ENCODE measurements at places on chromosomes 4 and X.

DNA sequence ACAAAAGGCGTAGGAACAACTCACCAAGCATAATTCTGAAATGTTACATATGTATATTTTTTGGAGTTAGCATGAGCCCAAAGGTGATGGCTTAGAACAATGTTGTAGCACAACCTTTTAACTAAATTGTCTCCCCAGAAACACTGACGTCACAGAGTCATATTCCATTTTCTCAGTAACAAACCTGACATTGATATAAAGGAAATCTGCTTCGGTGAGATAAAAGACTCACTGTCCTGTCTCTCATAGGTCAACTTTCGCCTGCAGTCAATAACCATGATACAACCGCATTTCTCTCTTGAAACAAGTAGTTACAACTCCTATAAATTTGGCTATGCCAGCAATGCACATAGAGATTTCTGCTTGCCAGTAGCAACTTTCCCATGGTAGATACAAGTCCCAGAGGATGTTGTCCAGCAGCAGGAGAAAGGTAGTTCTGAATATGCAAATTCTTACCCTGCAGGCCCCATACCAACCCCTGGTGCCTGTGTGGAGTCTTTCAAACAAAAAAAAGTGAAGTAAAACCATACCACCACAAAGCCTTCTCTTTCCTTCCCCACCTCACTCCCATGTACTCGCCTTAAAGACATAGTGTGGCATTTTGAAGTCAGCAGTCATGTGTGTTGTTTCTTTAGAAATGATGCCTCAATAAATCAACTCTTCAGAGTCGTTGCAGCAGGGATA is 47.9 kb downstream of the MTM1 start:
- peak; percentile 50 for DNase-seq

DNA sequence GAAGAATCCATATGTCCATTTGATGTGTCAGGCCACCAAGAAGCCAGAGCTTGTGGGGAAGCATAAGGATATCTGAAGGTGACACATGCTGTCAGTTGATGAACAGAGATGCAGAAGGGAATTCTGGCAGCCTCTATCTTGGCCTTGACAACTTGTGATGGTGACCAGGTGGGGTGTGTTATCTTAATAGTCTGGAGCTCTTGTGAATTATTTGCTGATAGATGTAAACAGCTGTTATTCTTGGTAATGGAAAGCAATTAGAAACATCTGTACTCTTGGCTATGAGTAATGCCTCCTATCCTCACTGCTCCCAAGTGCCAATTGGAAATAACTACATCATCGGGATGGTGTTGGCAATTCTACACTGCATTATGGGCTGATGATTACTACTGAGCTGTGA is 51.9 kb downstream of the NAA11 start:
- no peak for DNase-seq

- DNase-seq: no peak
These were observed 207.1 kb downstream of the TRAM1L1 start for GRCh38 chr4:116878280-116878679.

GRCh38 chrX:99461223-99461622 is 948.9 kb downstream of the PCDH19 start:
- DNase-seq: no peak

GRCh38 chr4:132065940-132066495 is 1083.1 kb upstream of the PCDH10 start:
- no peak for DNase-seq

DNA sequence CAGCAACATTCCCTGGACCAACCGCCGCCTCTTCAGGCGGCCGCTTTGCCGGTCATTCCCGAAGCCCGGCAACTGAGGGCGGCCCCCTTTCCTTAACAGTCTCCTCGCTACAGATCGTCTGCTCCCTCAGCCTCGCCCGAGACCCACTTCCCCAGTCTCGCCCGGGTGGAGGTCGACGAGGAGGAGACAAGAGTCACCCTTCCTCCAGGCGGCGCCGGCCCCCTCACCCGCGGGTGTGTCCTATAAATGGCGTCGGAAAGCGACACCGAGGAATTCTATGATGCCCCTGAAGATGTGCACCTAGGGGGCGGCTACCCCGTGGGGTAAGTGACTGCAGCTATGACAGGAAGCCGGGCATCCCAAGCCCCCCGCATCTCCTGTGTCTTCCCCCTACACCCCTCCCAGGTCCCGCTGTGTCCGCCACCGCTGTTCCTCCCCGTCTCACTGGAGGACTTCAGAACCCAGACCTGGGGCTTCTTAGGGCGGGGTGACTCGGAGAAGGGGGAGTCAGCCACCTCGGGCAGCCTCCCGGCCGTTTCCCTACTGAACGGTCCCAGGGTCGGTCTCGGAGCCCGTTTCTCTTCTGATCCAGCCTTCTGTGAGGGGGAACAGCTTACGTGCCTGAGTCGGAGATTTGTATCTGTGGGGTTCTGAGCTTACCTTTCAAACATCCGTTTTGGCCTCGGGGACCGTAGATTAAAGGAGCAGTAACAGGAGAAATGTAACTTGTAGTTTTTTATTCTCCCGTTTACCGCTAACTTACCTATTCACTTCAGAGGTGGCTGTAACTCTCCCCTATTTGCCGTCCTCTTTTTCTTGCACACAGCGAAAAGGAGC is 570 bp downstream of the WDR44 start:
- DNase-seq: peak; percentile 28

- no peak for DNase-seq
These were observed 60.7 kb upstream of the KDR start for GRCh38 chr4:55186123-55186522.

DNA sequence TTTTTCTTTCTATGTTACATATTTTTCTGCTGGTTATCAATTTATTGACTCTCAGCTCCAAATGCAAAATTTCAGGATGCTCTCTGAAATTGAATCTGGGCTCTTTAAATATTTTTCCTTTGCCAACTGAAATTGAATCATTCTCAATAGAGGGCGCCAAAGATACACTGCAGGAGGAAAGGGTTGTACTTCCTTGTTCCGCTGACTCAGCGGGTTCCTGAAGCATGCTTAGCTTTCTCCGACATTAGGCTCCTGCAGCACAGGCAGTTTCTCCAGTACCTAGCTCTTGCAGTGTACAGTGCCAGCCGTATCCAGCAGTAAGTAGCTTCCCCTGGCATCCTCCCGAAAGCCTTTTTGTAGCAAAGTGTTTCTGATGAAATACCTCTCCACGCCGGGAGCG is 28.8 kb upstream of the CFAP47 start:
- DNase-seq: peak; percentile 66

DNA sequence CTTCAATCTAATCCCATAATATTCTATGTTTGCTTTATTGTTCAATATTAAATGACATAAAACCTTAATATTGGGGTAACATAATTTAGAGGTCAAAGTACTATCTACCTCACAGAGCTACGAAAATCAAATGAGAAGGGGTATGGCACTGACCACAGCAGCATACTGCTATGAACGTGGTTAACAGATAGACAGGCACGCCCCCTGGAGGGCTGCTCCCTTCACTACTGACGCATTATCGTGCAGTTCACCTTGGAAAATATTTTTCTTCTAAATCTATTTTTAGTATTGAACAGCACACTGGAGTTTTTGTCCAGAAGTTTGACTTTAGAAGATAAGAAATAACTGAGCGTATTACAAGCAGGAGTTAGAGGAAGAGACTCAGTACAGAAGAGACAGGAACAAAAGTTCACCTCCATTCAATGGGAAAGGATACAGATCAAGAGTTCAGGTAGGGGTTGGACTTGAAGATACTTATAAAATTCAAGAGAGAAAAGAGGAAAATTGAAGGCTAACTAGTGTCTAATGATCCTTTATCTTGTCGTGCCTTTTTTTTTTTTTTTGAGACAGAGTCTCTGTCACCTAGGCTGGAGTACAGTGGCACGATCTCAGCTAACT is 22.7 kb downstream of the MAP9 start:
- DNase-seq: peak; percentile 39

- no peak for DNase-seq
These were observed 1.6 kb downstream of the SLIT2 start for GRCh38 chr4:20253283-20253734.

DNA sequence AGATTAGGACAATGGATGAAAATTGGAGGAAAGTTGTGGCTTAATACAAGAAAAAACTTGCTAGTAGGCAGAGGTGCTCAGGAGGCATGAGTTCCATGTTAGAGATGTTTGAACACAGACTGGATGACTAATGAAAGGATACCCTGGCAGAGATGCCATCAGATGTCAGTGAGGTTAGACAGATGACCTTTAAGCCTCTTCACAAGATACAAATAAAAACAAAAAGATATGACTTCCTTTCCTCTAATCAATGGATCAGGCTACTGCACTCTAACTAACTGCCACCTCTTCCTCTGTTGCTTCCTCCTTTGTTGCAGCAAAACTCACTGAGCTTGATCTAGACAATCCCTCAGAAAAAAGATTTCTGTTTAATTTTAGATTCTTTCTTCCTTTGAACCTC is 14.7 kb downstream of the STAP1 start:
- DNase-seq: no peak

- no peak for DNase-seq
These were observed 644.1 kb upstream of the PITX2 start for GRCh38 chr4:111266937-111267336.

GRCh38 chr4:120327276-120327675 is 260.6 kb upstream of the MAD2L1 start:
- DNase-seq: no peak

- DNase-seq: no peak
These were observed 96.6 kb downstream of the SH3KBP1 start for GRCh38 chrX:19790829-19791228.

DNA sequence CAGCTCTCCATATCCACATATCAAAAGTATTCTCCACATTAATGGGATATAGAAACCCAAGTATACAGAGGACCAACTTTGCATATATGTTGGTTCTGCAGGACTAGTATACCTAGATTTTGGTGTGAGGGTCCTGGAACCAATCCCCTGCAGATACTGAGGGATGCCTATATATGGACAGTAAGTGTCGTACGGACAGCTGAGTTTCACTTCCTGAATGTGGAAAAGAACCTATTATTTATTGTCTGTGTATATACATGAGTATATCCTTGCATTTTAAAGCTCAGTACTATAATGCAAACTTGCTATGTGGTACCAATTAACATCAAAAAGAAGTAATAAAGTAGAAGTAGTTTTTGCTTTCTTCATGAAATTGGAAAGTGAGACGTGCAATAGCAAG is 101.9 kb downstream of the FBXW7 start:
- peak; percentile 71 for DNase-seq

GRCh38 chr4:48578132-48578968 is 88.3 kb downstream of the ZAR1 start:
- DNase-seq: peak; percentile 62

GRCh38 chrX:49184294-49185281 is 1.6 kb downstream of the PRICKLE3 start:
- DNase-seq: no peak

DNA sequence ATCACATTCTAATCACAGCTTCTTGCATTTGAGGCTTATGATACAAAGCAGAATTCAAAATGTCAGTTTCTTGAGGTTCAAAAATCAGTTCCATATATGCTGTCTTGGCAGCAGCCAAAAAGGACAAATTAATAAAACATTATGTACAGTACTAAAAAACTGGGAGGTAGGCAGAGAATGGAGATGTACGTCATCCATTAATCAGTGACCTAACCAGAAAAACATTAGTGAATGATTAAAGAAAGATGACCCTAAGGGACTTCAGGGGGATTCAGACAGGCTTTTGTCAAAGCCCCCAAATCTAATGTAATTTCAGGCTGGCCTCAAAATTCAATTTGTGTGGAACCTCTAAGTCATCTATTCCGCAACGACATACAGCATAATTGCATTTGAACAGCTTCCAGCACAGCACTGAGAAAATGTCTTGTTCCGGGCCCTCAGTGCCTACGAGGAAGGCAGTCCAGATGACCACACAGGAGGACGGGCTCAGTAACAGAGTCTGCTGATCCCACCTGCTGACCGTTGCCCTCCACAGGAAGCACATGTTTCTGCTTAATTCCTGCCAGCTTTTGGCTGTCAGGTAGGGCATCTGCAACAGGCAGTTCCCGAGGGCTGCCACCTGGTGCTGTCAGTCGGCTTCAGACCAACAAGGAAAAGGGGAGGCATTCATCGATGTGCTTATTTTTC is 83.8 kb upstream of the HHIP start:
- DNase-seq: no peak

DNA sequence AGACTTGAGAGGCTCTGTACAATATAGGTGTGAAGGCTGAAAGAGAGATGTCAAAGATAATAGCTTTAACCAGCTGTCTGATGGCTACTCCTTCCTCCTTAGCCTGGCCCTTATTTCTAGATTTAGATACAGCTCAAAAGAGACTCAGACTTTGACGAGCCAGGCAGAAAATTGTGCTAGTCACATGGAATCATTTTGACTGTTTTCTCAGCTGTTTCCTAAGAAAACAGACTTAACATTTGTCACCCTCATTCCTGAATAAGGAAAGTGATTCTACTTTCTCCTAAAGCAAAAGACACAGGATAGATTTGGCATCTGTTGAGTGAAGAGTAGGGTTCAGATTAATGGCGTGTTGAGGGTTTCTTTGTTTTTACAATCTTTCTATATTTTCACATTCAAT is 340.7 kb downstream of the DHX15 start:
- no peak for DNase-seq

DNA sequence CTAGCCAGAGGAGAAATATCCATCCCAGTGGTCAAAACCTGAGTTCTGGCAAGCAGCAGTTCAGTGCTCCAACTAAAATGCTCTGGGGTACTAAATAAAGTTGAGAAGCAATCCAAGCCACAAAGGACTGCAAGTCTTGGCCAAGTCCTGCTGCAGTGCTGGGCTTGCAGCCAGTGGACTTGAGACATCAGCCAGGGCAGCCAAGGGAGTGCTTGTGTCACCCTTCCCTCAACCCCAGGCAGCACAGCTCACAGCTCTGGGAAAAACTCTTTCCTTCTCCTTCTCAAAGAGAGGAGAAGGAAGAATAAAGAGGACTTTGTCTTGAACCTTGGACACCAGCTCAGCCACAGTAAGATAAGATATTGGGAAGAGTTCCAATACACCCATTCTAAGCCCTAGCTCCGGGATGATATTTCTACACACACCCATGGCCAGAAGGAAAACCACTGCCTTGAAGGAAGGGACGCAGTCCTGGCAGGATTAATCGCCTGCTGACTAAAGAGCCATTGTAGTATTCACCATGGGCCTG is 99.8 kb downstream of the PTCHD1 start:
- DNase-seq: no peak
